Heart left ventricle (tissue), 16 donors: ENCODE measurements at places on chromosomes 4 and X. TPM values are rescaled to one million over a fixed set of nuclear protein-coding genes. Genes with fewer than 3 reads are reported as not detected.

MAGEB17 gene
- not detected for total RNA-seq

TMEM150C gene
- total RNA-seq, result 21.1 TPM

DIAPH2 gene
- total RNA-seq, result 15.2 TPM

AKAP17A gene
- total RNA-seq, result 14.2 TPM

UTP14A gene
- 10.6 TPM for total RNA-seq

SPIN3 gene
- total RNA-seq, result 2.3 TPM

DNA sequence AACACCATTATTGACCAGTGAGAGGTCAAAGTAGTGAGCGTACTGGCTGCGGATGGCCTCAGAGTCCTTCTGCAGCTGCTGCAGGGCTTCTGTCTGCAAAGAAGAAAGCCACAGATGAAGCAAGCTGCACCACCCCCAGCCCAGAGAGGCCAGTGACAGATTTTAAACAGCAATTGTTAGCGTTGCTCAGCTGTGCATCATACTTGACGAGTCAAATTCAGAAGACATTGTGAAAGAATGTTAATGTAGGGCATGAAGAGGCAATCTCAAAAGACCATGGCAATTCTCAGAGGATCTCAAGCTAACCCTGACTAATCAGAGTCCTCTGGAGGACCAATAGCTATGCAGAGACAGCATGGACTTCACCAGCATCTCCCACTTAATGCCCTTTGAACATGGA is 16.6 kb downstream of the DKC1 start:
- no peak for DNase-seq

DNA sequence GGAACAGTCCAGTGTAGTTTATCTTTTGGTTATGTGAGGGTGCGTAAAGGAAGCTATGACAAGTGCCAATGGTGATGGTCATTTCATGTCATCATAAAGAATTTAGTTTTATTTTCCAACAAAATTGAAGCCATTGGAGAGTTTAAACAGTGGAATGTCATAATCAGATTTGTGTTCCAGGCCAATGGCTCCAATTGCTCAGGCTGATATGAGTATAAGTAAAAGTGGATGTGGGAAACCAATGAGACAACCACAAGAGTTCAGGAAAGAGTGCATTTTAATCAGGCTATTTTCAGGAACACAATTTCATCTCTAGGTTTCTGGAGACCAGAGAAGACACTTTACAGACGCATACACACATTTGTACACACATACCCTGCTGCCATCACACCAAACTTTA is 20.7 kb downstream of the SPANXC start:
- DNase-seq, result no peak

DNA sequence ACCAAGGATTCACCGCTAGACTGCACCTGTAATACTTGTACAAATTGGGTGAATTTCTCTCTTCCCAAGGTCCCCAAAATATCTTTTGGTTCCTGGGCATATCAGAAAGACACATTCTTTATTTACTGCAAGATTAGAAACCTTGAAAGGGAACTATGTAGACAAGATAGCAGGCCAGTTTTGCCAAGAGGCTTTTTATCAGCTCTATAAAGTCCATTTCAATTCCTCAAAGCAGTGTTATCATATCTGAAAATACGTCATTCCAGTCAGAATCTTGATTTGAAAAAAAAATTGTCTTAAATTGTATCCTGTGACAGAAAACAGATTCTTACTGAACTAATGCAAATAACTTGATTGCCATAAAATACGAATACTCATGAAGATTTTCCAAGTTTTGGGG is 37.0 kb upstream of the NSG1 start:
- no peak for DNase-seq

- DNase-seq, result no peak
Observed at GRCh38 chr4:141046255-141046654, 87.0 kb downstream of the RNF150 start.

DNA sequence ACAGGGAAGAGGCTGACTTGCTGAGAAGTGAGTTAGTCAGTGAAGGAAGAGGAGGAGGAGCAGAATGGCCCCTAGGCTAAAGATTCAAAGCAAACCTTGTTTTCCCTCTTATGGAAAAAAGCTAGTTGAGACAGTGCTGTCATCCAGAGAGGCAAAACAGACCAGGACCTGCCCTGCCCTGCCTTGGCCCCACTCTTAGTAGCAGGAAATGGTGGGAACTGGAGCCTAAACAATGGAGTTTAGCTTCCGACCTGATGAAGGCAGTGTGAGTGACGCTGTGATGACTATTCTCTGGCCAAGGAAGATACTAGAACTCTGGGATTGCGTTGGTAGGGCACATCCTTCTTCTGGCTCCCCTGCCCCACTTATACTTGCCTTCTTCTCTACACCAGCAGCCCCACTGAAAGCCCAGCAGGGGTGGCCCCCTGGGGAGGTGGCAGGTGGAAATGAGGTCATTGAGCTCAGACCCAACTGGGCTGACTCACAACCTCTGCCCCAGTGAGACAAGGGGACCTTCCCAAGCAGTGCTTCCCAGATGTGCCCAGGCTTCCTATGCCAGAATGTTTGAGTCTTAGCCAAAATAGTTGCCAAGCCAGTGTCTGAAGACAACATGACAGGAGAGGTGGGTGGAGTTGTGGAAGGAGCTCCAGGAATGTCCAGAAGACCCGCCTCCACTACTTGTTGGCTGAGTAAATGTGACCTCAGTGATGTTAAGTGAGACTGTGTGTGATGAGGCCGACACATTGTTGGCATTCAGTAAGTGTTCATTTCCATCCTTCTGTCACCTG is 38.8 kb downstream of the MSN start:
- peak; percentile 54 for DNase-seq

GRCh38 chr4:1979477-1980196 is 29.1 kb downstream of the NELFA start:
- DNase-seq, result no peak

- DNase-seq, result no peak
Observed at GRCh38 chr4:1080961-1081688, 32.2 kb downstream of the RNF212 start.

DNA sequence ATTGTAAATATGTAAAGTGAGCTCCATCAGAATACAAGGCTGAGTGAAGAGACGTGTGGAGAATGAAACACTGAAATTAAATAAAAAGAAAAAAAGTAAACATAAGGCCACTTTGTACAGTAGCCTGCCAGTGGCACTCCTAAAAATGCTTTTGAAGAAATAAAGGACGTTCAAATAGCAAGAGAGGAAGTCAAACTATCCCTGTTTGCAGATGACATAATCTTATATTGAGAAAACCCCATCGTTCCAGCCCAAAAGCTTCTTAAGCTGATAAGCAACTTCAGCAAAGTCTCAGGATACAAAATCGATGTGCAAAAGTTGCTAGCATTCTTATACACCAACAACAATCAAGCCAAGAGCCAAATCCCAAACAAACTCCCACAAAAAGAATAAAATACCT is 24.2 kb downstream of the RASSF6 start:
- no peak for DNase-seq

DNA sequence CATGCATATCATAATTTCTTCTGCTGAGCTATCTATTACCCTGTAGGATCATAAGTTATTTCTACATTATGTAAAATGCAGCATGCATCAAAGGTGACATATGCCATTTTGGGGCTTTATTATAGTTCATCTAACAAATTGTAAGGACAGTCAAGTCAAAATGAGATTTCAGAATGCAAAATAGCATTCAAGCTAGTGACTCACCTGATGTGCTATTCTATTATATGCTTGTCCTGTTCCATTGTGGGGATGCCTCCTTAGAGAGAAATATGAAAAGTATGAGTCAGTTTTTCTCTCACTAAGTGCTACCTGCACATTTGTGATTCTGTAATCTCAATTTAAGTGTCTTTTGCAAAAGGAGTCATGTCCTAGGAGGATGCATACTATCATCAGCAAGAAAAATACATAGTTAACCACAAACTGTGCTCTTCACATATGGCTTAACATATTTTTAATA is 647.0 kb upstream of the PCDH10 start:
- no peak for DNase-seq

DNA sequence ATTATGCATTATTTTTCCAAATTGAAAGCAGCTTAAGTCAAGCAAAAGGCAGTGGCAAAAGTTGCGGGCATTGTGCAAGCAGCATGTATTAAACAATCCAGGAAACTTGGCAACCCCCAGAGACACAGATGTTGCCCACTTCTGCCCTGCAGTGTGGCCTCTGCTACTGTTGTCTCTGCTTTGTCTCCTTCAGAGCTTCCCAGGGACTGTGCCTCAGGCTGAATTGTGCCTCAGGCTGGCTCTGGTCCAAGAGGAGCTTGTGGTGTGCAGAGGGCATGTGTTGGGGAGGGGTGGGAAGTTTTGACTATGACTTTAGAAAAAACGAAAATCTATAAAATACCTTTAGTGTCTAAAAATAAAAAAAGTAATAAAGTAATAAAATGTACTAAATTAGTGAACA is 201.4 kb downstream of the CCSER1 start:
- DNase-seq, result no peak

DNA sequence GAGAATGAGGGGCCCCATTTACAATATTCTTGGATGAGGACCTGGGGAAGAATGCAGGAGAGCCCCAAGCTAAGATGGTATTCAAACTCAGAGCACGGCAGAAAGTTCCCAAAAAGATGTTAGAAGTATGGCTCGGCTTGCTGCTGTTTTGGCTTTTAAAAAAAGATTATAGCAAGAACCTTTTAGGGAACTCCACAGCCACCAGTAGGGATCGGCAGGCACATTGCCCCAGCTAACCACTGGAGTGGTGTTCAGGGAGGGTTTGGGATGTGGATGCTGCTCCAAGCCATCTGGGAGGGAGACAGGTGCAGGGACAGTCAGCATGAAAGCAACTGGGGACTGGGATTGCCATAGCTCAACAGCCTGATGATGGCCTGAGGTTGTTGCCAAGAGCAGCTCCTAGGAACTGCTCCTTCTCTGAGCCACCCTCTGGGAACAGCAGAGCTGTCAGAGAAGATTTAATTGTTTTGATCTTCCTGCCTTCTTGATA is 63.0 kb downstream of the SORBS2 start:
- no peak for DNase-seq

GRCh38 chrX:111896148-111896547 is 20.2 kb downstream of the TRPC5OS start:
- DNase-seq, result no peak

DNA sequence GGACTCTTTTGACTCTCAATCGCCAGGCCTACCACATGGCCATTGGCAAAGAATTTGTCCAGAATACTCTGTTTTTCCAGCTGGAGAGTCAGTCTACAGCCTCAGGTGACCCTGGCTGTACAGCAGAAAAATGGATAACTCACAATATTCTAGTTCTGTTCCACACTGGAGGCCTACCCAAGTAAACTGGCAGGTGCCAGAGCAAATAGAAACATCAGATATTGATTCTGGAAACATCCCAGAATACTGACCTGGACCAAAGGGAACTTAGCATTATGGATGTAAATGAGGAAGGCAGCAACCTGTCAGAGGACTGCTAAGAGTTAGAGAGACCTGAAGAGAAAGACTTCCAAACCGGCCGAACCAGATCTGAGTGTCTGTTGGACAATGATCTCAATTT is 147.9 kb upstream of the SMAD1 start:
- DNase-seq, result no peak

DNA sequence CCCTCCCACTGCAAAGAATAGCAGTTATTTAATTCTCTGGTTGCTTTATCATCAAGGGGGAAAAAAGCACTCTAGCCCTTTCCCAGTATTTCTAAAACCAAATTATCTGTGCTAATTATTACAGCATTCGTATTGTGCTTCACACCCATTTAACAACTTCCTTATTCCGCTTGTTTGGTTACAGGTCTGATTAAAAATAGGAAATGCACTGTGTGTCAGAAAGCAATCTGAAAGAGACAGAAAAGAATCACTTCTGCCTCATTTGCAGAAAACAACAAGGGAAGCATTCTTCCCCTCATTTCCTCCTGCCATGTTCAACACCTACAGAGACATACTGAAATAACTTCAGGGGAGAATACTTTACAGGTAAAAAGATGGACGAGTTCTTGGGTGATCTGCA is 114.9 kb upstream of the MAP3K15 start:
- no peak for DNase-seq

- peak; percentile 48 for DNase-seq
Observed at GRCh38 chrX:153564047-153564606, 34.8 kb downstream of the CCNQ start.

- no peak for DNase-seq
Observed at GRCh38 chr4:9845791-9846493, 64.5 kb downstream of the DRD5 start.

GRCh38 chr4:100929758-100930157 is 411.9 kb upstream of the EMCN start:
- DNase-seq, result no peak

DNA sequence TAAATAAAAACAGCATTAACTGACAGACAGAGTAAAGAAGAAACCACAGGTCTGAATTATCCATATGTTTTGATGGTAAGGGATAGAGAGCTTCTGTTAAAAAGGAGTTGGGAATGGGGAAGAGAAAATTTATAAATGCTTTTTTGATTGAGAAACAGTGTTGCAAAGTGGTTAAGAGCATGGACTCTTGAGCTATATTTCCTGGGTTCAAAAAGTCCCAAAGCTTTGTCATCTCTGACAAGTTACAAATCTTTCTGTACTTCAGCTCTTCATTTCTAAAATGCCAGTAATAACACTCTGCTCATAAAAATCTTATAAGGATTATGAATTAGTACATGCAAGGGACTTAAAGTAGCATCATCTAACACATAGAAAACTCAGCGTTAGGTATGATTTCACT is 62.2 kb downstream of the N4BP2 start:
- DNase-seq, result no peak

GRCh38 chr4:89482251-89482650 is 174.7 kb upstream of the GPRIN3 start:
- no peak for DNase-seq

DNA sequence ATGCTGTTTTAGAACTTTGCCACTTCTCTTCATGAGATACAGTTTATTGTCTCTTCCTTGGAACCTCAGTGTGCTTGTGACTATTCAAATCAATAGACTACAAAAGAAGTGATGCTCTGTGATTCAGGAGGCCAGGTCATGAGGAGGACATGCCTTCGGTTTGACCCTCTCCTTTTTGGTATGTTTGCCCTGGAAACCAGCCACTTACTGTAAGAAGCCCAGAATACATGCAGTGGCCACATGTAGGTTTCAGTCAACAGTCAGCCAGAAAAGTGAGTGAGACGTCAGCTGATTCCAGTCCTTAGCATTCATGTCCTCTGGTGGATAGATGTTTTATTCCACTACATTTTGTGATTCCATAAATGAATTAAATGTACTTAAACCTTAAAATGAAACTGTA is 328.7 kb downstream of the PCDH18 start:
- DNase-seq, result no peak

DNA sequence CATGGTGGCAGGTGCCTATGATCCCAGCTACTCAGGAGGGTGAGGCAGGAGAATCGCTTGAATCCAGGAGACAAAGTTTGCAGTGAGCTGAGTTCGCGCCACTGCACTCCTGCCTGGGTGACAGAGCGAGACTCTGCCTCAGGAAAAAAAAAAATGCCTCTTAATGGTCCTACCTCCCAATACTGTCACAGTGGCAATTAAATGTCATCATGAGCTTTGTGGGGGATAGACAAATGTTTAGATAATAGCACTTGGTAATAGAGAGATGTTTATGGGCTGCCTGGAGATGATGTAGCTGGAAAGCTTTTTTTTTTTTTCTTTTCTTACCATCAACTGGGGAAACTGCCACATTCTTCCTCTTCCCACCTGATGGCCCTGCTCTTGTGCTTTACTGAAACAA is 33.0 kb downstream of the GRK4 start:
- no peak for DNase-seq

GRCh38 chr4:179605196-179605595 is 2163.0 kb upstream of the AGA start:
- DNase-seq, result no peak

- DNase-seq, result no peak
Observed at GRCh38 chr4:41148292-41148691, 66.0 kb downstream of the APBB2 start.

GRCh38 chr4:123876143-123876542 is 479.5 kb downstream of the SPRY1 start:
- DNase-seq, result no peak

- no peak for DNase-seq
Observed at GRCh38 chrX:18692541-18692940, 14.9 kb upstream of the PPEF1 start.
